Amniotic stem cell (primary cell): ENCODE measurements at places on chromosomes 11 and 22.

GRCh38 chr11:85582111-85582510 lies 45.0 kb downstream of the DLG2 start:
- DNase-seq, result no peak

DNA sequence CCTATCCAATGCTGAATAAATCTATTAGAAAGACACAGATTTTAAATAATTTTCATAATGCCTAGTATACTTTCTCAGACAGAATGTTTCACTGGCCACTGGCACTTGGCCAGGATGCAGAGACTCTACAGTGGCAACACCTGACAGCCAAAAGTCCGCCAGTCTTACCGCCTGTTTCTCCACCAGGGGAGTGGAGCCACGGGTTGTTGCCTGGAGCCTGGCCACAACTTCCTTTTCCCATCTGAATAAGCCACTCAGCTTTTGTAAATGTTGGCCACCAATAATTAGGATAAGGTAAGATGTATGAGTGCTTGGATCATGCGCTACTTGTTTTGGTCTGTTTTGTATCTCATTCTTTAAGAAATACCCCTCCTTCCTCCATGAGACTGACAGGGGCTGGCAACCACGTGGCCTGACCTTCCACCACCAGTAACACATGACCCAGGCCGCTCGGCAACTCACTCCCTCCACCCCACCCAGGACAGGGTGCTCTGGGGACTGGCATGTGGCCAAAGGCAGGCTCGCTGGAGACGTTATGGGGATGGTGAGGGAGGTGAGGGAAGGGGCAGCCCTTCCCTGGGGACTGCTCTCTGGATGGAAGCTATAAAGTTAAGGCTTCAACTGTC lies 93.0 kb upstream of the BID start:
- no peak for DNase-seq

- DNase-seq, result no peak
These were observed 758 bp downstream of the PDXP start for GRCh38 chr22:37659066-37659896.

DNA sequence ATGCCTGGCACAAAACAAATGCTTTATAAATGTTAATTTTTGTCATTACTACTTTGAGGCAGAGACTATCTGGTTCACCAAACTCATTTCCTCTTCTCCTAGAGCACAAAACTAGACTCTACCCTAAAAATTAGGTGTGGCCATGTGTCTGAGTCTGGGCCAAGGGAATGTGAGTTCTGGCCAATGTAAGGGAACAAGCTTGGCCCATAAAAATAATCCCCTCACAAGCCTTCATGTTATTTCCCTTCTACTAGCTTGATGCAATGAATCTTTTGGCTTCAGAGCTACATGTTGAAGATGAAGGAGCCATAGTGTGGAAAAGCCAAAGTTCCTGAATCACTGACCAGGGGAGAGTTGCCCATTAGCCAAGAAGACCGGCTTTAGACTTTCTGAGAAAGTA lies 406.5 kb upstream of the CCDC90B start:
- no peak for DNase-seq

DNA sequence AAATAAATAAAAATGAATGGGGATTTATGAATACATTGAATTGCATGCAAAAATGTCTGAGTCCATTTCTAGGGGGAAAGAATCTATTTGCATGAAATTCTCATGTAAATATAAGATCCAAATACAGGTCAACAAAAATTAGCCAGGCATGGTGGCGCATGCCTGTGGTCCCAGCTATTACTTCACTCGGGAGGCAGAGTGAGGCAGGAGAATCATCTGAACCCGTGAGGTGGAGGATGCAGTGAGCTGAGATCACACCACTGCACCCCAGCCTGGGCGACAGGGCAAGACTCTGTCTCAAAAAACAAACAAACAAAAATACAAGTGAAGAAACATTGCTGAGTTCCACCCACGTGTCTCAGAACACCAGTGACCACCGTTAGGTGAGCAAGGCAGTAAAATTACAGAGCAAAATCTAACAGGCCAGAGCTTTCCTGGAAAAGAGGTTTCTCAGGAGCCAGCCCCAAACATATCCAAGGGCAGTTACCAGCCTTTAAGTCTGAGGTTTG lies 17.3 kb downstream of the PACSIN2 start:
- DNase-seq, result no peak

GRCh38 chr11:111923351-111923788 lies 4.7 kb downstream of the C11orf52 start:
- DNase-seq, result no peak

- peak; percentile 72 for DNase-seq
These were observed at the start of gene ZNF74 for GRCh38 chr22:20393705-20394476. Gene ZNF74, plus strand, starts transcription at chr22:20394151. Its CDS starts 478 bp downstream, at chr22:20394629.

- DNase-seq, result peak; percentile 11
These were observed 1.5 kb downstream of the RAB30 start for GRCh38 chr11:83070044-83070701.

GRCh38 chr22:36452250-36452977 lies 29.0 kb downstream of the TXN2 start:
- DNase-seq, result no peak
